ENCODE measurements at places on chromosomes 2 and 18. TPM values are rescaled to one million over a fixed set of nuclear protein-coding genes. Genes with fewer than 3 reads are reported as not detected.

DNA sequence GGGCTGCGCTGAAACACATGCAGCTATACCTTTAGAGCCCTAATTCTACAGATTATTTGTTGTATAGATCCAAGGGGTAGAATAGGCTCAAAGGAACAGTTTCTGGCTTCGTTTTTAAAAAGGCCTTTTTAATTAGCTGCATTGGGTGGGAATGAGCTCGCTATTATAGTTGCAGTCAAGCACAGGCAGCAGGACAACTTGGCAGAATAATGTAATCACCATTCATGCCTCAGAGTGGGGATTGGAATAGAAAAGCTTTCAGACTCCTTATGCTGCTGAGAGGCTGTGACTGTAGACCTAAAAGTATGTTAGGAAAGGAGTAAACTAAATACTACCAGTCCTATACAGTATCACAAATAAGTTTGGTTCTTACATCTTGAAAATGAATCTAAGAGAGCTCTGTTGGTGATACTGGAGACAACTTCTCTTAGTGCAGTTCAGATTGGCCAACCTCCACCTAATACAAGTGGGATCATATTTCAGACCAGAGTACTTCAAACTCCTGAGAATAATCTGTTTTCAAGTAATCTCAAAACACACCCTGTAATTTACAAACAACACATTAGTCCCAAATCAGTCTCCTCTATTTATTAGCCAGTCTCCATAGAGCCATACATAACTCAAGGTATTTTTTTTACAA is 121.4 kb downstream of the ANTXR1 start:
- no peaks in the 10 kb centered on the region for H3K27me3 ChIP-seq
- no peak overlapping the region for H3K27ac ChIP-seq
- H3K4me3 ChIP-seq: no peak overlapping the region
- no peak for DNase-seq
- H3K36me3 ChIP-seq: no peaks in the 10 kb centered on the region

The ARHGEF33 gene
- 1.4 TPM for total RNA-seq

The CCDC85A gene
- total RNA-seq: 1.5 TPM

The SERPINB2 gene
- total RNA-seq: not detected

- no peak overlapping the region for H3K27ac ChIP-seq
- no peak for DNase-seq
- H3K36me3 ChIP-seq: no peaks in the 10 kb centered on the region
Measured at GRCh38 chr18:74457725-74458421, 765 bp upstream of the DIPK1C start.

GRCh38 chr2:176285321-176285720 is 16.1 kb downstream of the MTX2 start:
- peaks cover 4% of the 10 kb centered on the region for H3K4me1 ChIP-seq
- no peak for DNase-seq
- H3K27me3 ChIP-seq: no peaks in the 10 kb centered on the region
- H3K4me3 ChIP-seq: no peak overlapping the region
- H3K36me3 ChIP-seq: no peaks in the 10 kb centered on the region

The ASPRV1 gene
- 3.2 TPM for total RNA-seq

- no peak overlapping the region for H3K27ac ChIP-seq
Measured at GRCh38 chr2:164187121-164187520, 434.2 kb downstream of the GRB14 start.

The REG1A gene
- 7.2 TPM for total RNA-seq

The C1QL2 gene
- not detected for total RNA-seq

The SERPINB3 gene
- not detected for total RNA-seq

The GAD1 gene
- not detected for total RNA-seq

DNA sequence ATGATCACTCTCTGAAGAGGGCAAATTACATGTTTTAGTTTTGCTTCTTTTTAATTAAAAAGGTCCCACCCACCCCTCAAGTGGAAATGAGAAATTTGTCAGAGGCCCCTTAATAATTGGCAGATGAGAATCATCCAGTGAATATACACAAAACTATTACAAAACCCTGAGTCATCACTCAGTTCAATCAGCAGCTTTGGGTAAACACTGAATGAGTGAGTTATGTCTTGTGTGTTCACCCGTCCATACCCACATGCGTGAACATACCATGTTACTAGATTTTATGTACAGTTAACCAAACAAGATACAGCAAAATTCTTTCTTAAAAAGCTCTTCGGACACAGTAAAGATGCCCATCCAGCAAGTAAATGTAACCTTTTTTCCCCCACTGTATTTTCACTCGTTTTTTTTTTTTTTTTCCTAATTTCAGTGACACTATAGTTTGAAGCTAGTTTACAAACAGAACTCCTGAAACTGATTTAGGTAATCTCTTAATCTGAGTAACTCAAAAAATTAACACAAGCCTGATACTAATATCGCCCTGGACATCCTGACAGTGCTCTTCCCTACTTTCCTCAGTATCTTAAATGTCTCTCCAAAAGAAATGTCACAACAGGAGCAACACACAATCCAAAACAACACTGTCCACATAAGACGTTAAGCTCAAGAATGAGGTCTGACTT is 1.4 kb downstream of the PSME4 start:
- no peaks in the 10 kb centered on the region for H3K27me3 ChIP-seq
- no peaks in the 10 kb centered on the region for H3K36me3 ChIP-seq
- H3K4me1 ChIP-seq: peaks cover 29% of the 10 kb centered on the region
- peak overlapping the region; percentile 52 for H3K4me3 ChIP-seq
- peak overlapping the region; percentile 93 for H3K27ac ChIP-seq
